Activated CD8-positive, alpha-beta memory T cell treated with anti-CD3 and anti-CD28 coated beads for 36 hours (primary cell): ENCODE measurements at places on chromosomes 16 and 17. TPM values are rescaled to one million over a fixed set of nuclear protein-coding genes. Genes with fewer than 3 reads are reported as not detected.

TBC1D3I gene
- 0.44 TPM for total RNA-seq

ACE gene
- total RNA-seq = 0.80 TPM

CLEC10A gene
- total RNA-seq = not detected

SLFN11 gene
- 45.4 TPM for total RNA-seq

GUCY2D gene
- not detected for total RNA-seq
